ENCODE measurements at places on chromosomes 4 and X.

DNA sequence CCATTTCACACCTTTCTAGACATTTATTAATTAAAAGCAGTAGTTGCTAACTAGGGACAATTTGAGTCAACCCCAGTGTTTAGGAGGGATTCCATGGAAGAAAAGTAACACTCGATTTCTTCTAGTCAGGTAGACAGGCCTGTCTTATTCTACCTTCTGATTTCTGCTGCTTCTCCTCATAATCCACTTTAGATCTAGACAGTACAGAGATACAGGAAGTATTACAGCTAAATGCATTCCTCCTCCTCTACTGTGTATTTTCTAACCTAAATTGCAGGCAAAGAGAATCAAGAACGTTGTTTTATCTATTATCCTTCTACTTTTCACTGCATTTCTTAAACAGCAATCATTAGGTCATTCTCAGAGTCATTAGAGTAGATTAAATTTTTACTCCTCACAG, 52.6 kb downstream of the LPAR4 start:
- DNase-seq, result no peak

DNA sequence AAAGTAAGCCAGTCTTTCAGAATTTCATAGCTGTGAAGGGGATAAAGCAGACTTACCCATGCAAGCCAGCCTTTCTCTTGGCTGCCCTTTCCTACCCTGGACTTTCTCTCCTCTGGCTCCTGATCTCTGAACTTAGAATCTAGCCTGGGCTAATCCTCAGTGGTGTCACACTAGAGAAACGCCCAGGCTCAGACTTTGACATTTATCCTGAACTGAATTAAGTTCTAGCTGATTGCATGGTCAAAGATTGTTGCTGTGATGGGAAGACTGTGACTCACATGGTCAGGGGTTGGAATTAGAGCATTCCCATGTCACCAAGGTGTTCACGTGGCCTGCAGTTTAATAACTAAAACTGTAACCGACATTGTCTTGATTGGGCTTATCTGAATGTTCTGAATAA, 469.5 kb upstream of the FAT1 start:
- DNase-seq, result no peak

DNA sequence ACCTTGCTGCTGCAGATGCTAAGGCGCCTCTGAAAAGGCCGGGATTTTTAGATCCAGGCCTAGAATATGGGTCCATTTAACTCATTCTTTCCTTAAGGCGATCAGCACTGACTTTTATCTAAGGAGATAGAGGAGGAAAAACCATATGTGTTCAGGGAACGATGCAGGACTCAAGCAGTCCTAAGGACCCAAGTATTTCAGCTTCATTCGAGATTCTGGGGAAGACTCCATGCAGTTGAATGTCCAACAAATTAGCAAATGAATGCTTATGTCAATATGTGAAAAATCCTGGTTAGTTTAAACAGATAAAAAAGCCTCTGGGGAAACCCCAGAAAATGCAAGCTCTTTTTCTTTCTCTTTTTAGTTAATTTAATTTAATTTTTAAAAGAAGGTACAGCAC, 36.0 kb downstream of the HELT start:
- DNase-seq, result no peak

DNA sequence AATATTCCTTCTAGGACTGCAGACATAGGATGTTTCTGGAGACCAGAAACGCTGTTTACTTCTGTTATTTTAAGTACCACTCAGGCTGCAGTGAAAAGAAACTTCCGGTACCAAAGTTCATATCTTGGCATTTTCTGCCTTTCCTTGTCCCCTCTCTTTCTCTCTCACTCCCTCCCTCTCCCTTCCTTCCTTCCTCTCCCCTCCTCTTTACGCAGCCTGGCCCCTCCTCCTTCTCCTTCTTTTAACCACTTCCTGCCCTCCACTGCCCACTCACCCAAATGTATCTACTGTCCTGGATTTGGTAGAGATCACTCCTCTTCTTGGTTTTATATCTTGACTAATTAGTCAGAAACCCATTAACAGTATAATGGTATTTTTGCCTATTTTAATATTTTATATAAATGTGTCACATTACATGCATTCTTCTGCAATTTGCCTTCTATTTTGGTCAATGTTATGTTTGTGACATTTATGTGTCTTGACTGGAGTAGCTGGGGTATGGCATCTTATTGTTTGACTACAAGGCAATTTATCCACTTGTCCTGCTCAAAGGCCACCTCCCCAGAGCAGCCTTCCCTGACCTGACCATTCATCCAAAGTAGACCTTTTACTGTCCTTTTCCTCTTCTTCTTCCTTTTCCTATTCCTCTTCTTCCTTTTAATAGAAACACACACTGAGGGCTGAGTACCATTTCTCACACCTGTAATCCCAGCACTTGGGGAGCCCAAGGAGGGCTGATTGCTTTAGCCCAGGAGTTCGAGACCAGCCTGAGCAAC, 56.9 kb downstream of the BCOR start:
- DNase-seq, result no peak

DNA sequence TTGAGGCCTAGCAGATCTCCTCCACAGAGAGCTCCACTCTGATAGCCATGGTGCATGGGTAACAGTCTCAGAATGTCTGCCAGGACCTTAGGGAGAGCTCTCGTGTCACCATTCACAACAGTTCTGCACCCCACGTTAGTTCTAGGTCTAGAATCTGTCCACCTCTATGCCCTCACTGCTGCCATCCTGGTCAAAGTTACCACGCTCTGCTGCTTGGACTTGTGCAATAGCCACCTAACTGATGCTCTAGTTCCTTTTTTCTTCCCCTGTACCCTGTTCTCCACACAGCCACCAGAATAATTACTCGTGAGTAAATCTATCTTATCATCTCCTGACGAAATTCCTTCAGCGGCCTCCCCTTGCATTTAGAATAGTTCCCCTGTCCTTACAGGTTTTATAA, 268.8 kb upstream of the GATB start:
- DNase-seq, result no peak
